ENCODE measurements at places on chromosomes 2 and 18.

- no peak for DNase-seq
Observed at GRCh38 chr18:73666772-73667171, 480.9 kb downstream of the FBXO15 start.

DNA sequence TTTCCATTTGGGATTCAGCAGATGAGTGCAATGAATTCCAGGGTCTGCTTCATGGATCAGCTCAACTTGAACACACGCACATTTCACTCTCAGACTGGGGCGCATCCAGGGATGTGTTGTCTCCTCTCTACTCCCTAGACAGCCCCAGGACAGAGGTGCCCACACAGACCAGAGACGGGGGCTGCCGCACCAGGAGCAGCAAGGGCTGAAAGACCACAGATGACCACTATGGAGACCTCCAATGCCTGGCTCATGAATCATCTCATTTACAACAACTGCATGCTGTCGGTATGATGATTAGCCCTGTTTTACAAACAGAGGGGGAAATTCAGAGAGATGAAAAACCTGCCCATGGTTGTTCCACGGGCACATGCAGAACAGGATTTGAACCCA is 63.1 kb downstream of the CYP26B1 start:
- DNase-seq = no peak

DNA sequence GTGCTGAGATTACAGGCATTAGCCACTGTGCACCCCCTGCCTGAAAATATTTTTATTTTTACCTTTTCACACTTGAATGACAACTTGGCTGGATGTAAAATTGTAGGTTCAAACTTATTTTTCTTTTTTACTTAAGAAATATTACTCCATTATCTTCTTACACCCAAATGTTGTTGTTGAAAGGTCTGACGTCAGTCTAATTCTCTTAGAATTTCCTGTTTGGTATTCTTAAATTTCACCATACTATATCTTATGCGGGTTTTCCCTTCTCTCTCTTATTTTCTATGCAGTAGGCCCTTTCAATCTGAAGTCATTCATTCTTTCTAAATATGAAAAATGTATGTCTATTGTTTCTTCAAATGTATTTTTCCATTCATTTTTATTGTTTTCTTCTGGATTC is 29.1 kb upstream of the RAB11FIP5 start:
- DNase-seq = no peak

- no peak for DNase-seq
Observed at GRCh38 chr2:239824046-239824694, 201.0 kb downstream of the NDUFA10 start.

DNA sequence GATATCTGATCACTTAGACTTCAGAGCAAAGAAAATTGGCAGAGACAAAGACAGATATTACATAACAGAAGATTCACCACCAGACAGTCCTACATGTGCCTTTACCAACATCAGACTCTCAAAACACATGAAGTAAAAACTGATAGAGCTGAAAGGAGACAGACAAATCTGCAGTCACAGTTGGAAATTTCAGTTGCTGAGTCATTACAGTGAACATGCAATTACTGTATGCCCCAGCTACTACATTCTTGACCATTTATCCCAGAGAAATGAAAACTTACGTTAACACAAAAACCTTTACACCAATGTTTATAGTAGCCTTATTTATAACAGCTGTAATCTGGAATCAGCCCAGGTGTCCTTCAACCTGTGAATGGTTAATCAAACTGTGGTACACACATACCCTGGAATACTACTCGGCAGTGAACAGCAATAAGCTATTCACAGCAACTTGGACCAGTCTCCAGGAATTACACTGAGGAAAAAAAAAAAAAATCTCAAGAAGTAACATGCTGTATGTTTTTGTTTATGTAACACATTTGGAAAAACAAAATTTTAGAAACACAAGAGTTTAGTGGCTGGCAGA is 7.5 kb upstream of the SCLY start:
- DNase-seq = no peak

DNA sequence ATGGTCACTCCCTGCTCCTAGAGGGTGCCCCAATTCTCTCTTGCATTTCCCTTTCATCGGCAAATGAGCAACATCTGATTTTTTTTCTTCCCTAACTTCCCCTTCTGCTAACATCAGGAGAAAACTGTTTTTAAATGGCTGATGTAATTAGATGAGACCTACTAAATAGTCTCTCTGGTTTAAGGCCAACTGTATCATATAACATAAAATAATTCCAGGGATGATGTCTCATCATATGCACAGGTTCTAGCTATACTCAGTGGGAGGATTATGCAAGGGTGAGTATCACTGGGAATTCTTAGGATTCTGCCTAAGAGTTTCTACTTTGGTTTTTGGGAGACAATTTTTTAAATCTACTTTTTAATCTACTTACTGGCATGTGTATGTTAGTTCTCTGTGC is 193.4 kb downstream of the PARD3B start:
- DNase-seq = no peak

GRCh38 chr18:37937287-37937686 is 371.7 kb upstream of the CELF4 start:
- DNase-seq = no peak

DNA sequence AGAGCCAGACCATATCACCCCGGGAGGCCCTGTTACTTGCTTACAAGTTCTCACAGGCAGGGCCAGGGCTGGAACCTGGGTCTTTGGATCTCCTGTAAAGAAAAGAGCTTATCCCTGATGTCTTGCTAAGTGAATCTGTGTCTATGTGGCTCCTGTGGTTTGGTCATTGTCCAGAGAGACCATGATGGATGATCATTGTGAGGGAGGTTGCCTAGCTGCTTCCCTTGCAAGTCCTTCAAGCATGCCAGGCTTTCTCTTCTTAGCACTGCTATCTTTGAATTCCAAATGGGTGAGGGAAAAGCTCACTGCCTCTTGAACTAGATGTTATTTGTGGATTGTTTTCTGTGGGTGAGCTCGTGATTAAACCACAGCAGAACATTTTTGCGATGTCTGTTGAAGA is 151.6 kb downstream of the FSHR start:
- DNase-seq = no peak

GRCh38 chr2:30185178-30185577 is 38.4 kb downstream of the YPEL5 start:
- DNase-seq = no peak

Data from stimulated activated CD8-positive, alpha-beta memory T cell treated with anti-CD3 and anti-CD28 coated beads, Interleukin-7, amount 100 ng/mL, for 1 hour (primary cell).